NCI-H1694 treated with DMSO at 0.1 percent for 48 hours (cell line): ENCODE measurements at places on chromosomes 11 and 22.

DNA sequence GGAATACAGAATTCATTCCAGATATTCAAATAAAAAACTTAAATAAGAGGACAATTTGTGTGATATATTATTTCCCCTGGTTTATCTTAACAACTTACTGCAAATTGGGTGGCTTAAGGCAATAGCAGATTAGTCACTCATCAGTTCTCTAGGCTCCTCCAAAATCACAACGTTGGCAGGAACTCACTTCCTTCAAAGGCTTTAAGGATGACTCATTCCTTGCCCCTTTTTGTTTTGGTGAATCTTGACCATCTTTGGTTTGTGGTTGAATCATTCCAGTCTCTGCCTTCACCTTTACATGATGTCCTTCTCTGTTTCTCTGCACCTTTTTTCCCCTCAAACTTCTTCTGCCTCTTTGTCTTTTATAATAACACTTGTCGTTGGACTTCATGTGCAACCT lies 3.4 kb downstream of the OR10AG1 start:
- DNase-seq: no peak

- DNase-seq: peak; percentile 62
Measured at GRCh38 chr22:27108425-27109114, 451.2 kb downstream of the MIAT start.

GRCh38 chr11:90364527-90364926 lies 141.7 kb upstream of the CHORDC1 start:
- DNase-seq: no peak

GRCh38 chr11:86495351-86495750 lies 120.7 kb downstream of the CCDC81 start:
- no peak for DNase-seq

GRCh38 chr11:132981131-132981956 lies 551.0 kb downstream of the OPCML start:
- no peak for DNase-seq

- no peak for DNase-seq
Measured at GRCh38 chr22:16601437-16602223, 9.0 kb upstream of the CCT8L2 start.

GRCh38 chr22:47994601-47995263 lies 1232.3 kb downstream of the TBC1D22A start:
- DNase-seq: peak; percentile 25

DNA sequence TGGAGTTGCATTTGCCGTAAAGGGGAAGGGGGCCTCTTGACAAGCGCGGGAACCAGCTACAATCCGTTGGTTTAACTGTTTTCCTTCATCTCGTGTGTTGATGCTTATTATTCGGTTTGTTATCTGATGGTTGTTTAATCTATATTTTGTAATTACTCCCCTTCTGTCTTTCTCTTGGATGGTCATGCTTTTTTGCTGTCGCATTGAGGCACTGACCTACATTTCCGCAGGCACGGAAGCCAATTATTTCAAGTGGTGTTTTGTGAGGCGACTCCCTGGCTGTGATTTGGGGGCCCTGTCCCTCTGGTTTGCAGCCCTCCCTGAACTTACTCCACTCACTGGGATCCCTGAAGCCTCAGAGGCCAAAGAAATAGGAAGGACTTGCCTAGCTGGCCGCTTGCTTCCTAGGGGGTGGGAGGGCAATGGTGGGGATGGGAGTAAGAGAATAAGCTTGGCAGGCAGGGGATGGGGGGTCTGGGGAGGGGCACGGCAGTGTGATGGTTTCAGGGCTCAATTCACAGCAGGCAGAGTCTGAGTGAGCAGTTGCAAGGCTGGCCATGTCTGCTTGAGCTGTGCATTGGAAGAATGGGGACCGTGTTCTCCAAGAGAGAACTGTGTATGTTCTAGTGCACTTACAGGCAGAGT lies 165.8 kb upstream of the B3GAT1 start:
- DNase-seq: no peak

- no peak for DNase-seq
Measured at GRCh38 chr22:42905217-42905616, 48.1 kb upstream of the ARFGAP3 start.

DNA sequence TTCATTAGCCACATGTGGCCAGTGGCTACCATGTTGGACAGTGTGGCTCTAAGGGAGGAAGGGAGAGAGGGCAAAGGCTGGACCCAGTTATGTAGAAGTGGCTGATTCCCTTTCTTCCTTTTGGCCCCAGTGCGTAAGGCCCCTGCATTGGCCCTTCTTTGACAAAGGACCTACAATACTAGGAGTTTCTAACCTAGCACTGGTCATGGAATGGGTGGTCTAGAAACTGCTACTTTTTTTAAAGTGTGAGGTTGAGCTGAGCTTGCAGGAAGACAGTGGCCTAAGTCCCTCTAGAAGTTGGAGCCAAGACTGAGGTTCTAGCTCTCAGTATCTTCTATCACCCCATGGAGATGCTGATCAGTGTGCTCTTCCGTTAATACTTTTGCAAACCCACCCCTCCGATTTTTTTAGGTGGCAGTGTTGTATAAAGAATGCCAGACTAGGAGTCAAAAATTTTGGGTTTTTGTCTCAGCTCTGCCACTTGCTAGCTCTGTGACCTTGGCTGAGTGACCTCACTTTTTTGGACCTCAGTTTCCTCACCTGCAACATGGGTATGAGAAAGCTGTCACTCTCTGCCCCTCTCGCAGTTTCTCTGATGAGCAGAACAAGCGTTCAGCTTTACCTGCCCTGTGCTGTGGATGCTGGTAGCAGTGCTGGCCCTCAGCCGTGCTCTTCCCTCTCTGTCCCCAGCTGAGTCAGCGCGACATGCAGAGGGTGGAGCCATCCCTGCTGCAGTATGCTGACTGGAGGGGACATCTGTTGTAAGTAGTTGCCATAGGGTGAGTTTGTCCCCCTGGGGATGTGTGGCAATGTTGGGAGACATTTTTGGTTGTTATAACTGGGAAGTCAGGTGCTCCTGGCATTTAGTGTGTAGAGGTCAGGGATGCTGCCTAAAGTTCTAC lies 6.9 kb downstream of the ACCS start:
- no peak for DNase-seq

GRCh38 chr11:94926271-94926625 lies 47.1 kb downstream of the CWC15 start:
- no peak for DNase-seq

- DNase-seq: no peak
Measured at GRCh38 chr22:31144223-31144622, 3.9 kb upstream of the PLA2G3 start.

GRCh38 chr11:60981515-60981914 lies 10.0 kb downstream of the CD6 start:
- DNase-seq: no peak

DNA sequence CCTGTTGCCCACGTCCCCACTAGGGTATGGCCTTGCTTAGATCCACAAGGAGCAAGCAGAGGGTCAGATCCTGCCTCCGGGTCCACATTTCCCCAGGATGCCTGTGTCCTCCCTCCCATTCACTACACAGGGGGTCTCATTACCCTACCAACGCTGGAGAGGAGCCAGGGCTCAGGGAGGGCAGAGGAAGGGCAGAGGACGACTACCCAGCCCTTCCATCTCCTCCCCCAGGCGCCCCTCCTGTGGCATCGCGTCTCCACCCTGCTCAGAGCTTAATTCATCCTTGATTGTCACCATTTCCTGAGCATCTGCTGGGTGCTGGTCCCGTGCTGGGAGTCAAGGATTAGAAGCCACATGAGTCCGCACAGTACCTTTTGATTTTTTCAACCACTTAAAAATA lies 5.0 kb downstream of the NFAM1 start:
- DNase-seq: no peak

DNA sequence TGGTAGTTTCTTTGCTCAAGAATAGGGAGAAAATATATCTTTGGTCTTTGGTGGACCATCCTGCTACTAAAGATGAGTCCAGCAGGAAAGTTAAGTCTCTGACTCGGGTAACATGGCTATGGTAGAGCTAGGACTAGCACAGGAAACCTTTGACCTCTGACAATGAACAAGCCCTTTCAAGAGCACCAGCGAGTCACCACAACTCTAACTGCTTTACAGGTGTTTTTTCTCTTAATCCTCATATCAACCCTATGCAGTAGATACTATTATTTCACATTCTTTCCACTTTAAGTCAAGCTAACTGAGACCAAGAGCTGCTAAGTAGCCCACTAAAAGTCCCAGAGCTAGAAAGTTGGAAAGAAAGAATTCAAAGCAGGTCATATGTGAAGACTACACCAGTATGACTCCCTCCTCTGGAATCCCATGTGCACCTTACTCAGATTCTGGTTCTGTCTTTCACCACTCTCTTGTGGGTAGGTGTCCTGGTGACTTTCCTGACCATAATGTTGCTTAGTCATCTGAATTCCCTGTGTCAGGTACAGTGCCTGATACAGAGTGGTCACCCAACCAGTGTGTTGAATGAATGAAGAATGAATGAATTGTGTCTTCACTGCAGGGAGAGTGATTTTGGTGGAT lies 53.8 kb upstream of the ME3 start:
- no peak for DNase-seq

DNA sequence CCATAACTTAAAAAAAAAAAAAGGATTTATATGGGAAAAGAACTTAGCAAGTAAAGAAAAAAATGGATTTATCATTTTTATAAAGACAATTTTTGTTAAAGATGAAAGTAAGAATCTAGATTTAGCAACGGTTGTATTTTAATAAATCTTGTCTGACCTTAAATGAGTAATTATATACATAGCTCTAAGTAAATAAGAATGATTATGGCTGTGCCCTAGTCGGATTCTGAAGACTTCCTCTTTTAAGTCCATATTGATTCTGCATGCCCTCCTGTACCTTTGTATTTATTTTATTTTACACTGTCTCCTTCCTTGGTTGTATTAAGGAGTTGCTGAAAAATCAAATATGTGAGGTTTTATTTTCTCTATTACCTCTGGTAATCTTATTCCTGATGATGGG lies 7.1 kb downstream of the RBX1 start:
- DNase-seq: no peak

GRCh38 chr11:120626791-120627190 lies 115.2 kb downstream of the GRIK4 start:
- DNase-seq: no peak

GRCh38 chr22:17234144-17234623 lies 14.9 kb upstream of the ADA2 start:
- DNase-seq: no peak

- DNase-seq: peak; percentile 84
Measured at GRCh38 chr22:49936018-49936972, 17.9 kb downstream of the CRELD2 start.

DNA sequence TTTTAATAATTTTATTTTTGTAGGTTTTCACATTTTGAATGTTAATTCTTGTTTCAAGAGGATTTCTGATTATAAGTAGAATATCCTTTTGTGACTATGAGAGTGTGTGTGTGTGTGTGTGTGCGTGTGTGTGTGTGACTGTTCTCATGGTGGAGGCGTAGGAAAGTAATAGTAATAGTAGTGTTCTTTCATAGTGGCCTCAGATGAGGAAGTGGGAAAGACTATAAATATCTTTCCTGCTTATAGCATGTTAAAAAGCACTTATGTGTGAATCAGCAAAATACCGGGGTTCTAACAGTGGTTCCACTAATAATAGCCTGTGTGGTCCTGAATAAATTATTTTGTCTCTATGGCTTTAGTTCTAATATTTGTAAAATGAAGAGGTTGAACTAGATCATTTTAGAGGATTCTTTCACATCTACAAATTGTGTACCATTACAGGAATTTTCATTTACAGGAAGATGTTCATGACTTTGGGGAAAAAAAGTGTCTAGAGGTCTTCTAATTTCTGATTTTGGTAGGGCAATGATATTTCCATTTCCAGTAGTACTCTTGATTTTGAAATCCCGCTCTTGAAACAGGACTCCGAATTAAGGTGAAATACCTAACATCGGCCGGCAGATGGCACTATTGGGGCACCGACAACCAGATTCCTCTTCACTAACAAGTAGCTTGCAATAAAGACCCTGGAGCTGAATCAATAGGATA lies 29.9 kb upstream of the OR10G7 start:
- peak; percentile 57 for DNase-seq

DNA sequence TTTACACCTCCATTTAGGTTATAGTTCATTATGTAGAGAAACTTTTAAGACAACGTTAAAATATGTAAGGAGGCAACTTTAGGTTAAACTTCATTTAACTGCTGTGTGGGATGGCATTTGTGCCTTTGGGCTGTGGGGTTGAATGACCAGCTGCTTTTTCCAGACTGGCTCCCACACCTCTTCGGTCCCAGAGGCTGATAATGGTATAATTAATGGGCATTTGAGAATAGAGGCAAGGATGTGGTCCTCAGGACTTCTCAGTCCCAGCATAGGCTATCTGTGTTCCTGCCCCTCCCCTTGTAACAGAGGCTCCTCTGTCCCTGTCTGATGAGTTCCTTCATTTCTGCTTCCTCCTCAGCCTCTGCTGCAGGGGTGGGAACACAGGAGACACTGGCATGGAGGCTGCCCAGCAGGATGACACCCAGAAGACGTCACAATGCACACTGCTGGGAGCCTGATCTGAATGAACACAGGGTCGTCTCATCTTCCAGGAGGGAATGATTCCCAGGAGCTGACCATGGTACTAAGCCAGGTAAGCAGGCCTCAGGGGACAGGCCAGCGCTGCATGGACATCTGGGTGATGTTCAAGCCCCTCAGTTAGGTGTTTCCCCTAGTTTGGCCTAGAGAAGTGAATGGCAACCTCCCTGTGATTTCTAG lies 17.1 kb upstream of the GNAZ start:
- DNase-seq: no peak

GRCh38 chr11:10499874-10500601 lies 40.9 kb downstream of the RNF141 start:
- no peak for DNase-seq

- DNase-seq: no peak
Measured at GRCh38 chr11:65427691-65428577, 5.3 kb downstream of the NEAT1 start.

- DNase-seq: no peak
Measured at GRCh38 chr11:72338741-72339140, 94.8 kb upstream of the PHOX2A start.

- no peak for DNase-seq
Measured at GRCh38 chr22:28939932-28940331, 56.6 kb downstream of the ZNRF3 start.

DNA sequence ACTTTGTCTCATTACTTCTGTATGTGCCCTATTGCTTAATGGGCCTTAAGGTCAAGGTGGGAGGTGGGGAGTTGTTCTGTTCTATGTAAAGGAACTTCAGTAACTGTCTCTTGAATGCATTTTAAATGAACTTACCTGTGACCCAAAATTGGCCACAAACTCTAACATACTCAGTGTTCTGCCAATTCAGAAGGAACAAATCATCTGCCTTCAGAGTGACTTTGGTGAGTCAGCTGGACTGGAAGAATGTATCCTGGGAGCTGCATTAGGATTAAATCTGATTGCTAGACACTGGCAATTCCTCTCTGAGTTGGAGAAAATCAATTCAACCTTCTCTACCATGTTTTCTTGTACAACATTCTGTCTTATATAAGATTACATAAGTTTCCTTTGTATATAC lies 1104.8 kb downstream of the DLG2 start:
- DNase-seq: no peak
